Heart left ventricle (tissue), 16 donors: ENCODE measurements at places on chromosomes 3 and 15. TPM values are rescaled to one million over a fixed set of nuclear protein-coding genes. Genes with fewer than 3 reads are reported as not detected.

The CKMT1B gene
- not detected for total RNA-seq

The OSTN gene
- not detected for total RNA-seq

The ABI3BP gene
- total RNA-seq = 11.7 TPM

The GCSAM gene
- total RNA-seq = not detected

The RUBCN gene
- total RNA-seq = 42.5 TPM

The NR1I2 gene
- total RNA-seq = 0.29 TPM

The HIGD2B gene
- total RNA-seq = not detected

DNA sequence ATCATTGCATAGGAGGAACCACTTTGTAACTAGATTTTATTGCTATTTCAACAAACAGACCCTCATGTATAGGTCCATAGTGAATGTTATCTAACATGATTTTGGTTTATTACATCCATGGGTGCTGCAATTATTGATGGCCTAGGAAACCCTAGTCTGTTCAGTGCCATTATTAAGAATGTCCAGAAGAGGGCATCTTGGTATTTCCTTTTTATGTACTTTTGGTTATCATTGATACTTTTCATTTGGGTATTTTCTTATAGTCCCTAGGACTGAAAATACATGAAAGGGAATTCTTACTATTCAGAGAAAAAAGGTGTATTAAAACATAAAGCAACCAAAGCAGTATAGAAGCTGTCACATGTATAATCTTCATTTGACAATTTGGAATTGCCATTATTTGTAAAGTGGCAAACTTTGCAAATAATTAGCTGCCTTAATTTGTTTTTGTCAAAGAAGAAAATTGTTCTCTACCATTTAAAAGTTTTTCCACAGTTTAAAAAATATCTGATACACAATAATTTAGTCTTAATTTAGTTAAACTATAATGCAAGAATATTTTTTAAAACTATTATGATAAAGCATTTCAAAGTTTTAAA is 48.7 kb downstream of the CNOT10 start:
- no peak overlapping the region for H3K4me3 ChIP-seq
- H3K36me3 ChIP-seq = peaks cover 54% of the 10 kb centered on the region

DNA sequence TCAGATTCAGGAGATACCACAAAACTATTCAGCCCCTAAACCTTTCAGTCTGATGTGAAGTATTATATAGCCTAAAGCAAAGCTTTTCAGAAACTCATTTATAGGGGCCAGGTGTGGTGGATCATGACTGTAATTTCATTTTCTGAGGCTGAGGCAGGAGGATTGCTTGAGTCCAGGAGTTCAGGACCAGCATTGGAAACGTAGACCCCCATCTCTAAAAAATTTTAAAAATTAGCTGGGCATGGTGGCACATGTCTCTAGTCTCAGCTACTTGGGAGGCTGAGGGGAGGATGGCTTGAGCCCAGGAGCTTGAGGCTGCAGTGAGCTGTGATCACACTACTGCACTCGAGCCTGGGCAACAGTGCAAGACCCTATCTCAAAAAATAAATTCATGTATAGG is 60.0 kb downstream of the TMOD3 start:
- H3K4me3 ChIP-seq = no peak overlapping the region
- DNase-seq = no peak
- peaks cover 54% of the 10 kb centered on the region for H3K36me3 ChIP-seq
- no peaks in the 10 kb centered on the region for H3K27me3 ChIP-seq
- H3K27ac ChIP-seq = no peak overlapping the region

GRCh38 chr15:92271179-92271578 is 122.5 kb upstream of the ST8SIA2 start:
- no peak overlapping the region for H3K4me3 ChIP-seq
- H3K27ac ChIP-seq = no peak overlapping the region
- H3K36me3 ChIP-seq = no peaks in the 10 kb centered on the region
- DNase-seq = no peak
- no peaks in the 10 kb centered on the region for H3K27me3 ChIP-seq
- H3K4me1 ChIP-seq = no peaks in the 10 kb centered on the region

GRCh38 chr3:52120556-52121463 is 33.4 kb downstream of the POC1A start:
- no peak overlapping the region for H3K4me3 ChIP-seq
- H3K27me3 ChIP-seq = no peaks in the 10 kb centered on the region
- peak overlapping the region; percentile 79 for H3K27ac ChIP-seq
- H3K36me3 ChIP-seq = no peaks in the 10 kb centered on the region
- peak; percentile 12 for DNase-seq
- H3K4me1 ChIP-seq = peaks cover 26% of the 10 kb centered on the region

DNA sequence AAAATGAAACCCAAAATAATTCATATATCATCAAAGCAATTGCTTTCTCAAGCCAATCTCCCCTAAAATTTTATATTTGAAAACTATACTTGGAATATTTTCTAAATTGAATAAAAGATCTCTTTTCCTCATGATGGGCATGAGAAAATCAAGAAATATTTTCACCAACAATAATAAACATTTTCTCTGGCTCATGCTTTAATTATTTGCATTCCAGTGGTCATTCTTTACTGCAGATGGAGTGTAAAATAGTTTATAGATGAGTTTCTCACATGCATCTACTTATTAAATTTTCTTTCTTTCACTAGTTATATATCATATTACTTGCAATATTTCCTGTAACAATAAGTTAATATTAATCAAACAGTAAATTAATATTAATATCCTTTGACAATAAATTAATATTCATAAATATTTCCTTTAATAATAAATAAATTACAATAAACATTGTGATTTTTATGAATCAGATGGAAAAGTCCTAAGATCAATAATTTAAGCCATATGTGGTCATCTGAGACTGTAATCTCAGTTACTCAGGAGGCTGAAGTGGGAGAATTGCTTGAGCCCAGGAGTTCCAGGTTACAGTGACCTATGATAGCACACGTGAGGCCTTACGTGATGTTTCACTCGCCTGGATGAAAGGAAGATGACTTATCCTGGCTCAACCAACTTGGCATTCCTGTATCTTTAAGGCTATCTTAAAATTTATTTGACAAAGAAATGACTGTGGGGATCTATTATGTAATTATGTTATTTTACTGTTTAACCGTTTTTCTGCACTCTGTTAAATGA is 958.8 kb downstream of the ZPLD1 start:
- no peaks in the 10 kb centered on the region for H3K36me3 ChIP-seq
- no peaks in the 10 kb centered on the region for H3K4me1 ChIP-seq
- H3K27ac ChIP-seq = no peak overlapping the region
- H3K27me3 ChIP-seq = no peaks in the 10 kb centered on the region

- no peak for DNase-seq
- H3K36me3 ChIP-seq = no peaks in the 10 kb centered on the region
- H3K27me3 ChIP-seq = no peaks in the 10 kb centered on the region
Measured at GRCh38 chr3:71392251-71392650, 191.3 kb downstream of the FOXP1 start.

DNA sequence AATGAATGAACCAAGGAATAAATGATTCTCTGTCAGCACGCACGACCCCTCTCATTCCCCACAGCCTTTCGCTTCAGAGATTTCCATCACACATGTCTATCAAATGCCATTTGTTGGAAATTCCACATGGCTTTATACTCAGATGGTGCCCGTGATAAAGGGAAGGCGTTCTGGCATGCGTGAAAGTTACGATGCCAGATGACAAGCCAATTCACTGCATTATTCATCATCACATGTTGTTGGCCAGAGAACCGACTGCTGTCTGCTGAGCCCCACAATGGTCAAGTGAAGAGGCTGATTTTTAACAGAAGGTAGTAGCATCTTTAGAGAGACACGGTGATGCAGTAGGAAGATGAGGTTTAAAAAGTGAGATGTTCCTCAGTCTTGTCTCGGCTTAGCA is 74.1 kb upstream of the FRMD4B start:
- no peaks in the 10 kb centered on the region for H3K27me3 ChIP-seq
- H3K4me1 ChIP-seq = peaks cover 8% of the 10 kb centered on the region
- H3K36me3 ChIP-seq = no peaks in the 10 kb centered on the region
- no peak overlapping the region for H3K27ac ChIP-seq

- no peaks in the 10 kb centered on the region for H3K27me3 ChIP-seq
- no peak overlapping the region for H3K27ac ChIP-seq
- H3K4me1 ChIP-seq = no peaks in the 10 kb centered on the region
- no peak overlapping the region for H3K4me3 ChIP-seq
Measured at GRCh38 chr3:21835264-21835663, 84.3 kb upstream of the ZNF385D start.

- H3K36me3 ChIP-seq = no peaks in the 10 kb centered on the region
- DNase-seq = no peak
- no peak overlapping the region for H3K27ac ChIP-seq
- no peak overlapping the region for H3K4me3 ChIP-seq
Measured at GRCh38 chr3:108569336-108569735, 19.9 kb downstream of the CIP2A start.

- H3K27me3 ChIP-seq = no peaks in the 10 kb centered on the region
- H3K27ac ChIP-seq = no peak overlapping the region
- no peak overlapping the region for H3K4me3 ChIP-seq
- H3K36me3 ChIP-seq = peaks cover 67% of the 10 kb centered on the region
- no peak for DNase-seq
- no peaks in the 10 kb centered on the region for H3K4me1 ChIP-seq
Measured at GRCh38 chr15:58854593-58854992, 78.9 kb downstream of the SLTM start.

DNA sequence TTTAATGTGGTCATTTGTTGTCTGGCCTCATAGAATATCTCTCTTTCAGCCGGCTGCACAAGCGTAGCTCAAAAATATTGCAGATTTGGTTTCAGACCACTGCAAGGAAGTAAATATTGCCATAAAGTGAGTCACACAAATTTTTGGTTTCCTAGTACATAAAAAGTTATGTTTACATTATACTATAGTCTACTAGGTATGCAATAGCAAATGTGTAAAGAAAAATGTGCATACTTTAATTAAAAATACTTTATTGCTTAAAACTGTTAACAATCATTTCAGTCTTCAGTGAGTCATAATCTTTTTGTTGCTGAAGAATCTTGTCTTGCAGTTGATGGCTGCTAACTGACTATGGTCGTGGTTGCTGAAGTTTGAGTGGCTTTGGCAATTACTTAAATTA is 425.1 kb upstream of the ROBO1 start:
- H3K4me3 ChIP-seq = no peak overlapping the region
- no peaks in the 10 kb centered on the region for H3K27me3 ChIP-seq
- DNase-seq = no peak
- H3K4me1 ChIP-seq = no peaks in the 10 kb centered on the region
- H3K36me3 ChIP-seq = no peaks in the 10 kb centered on the region
- no peak overlapping the region for H3K27ac ChIP-seq
